ENCODE measurements at places on chromosomes 4 and X.
A peak's percentile ranks its signal among the peaks of the same experiment; 100 is the strongest.

DNA sequence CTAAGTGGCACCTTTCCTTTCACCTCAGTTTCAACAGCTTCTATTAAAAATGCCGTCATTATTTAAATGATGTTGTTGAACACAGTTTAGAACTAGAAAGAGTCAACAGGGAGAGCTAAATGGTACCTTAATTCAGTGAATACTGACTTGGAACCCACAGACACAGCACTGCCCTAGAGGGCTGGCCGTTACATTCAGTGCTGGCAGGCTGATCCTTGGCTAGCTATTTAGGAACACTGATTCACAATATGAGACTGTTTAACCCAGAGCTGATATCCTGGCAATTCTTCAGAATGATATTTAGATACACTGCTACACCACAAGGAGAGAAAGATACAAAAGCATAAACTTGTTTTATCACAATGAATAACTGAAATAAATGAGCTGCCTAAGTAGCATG, 12.7 kb upstream of the NAAA start:
- no peak for DNase-seq

DNA sequence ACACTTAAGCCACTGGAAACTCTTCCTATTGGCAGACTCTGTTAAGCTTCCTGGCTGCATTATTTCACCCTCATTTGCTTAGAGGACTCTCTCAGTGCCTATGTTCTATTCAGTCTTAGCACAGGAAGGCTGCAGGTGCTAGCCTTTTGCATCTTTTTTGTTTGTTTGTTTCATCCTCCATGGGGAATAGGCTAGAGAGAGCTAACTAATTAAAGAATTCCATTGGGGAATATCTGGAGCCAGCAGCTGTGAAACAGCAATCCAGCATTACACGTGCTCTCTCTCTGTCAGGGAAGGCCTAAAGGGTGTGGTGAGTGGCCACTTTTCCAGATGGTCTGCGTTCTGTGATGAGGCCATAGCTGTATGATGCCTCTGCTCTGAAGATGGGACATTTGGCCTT, 633.6 kb downstream of the SPRY1 start:
- DNase-seq = no peak

DNA sequence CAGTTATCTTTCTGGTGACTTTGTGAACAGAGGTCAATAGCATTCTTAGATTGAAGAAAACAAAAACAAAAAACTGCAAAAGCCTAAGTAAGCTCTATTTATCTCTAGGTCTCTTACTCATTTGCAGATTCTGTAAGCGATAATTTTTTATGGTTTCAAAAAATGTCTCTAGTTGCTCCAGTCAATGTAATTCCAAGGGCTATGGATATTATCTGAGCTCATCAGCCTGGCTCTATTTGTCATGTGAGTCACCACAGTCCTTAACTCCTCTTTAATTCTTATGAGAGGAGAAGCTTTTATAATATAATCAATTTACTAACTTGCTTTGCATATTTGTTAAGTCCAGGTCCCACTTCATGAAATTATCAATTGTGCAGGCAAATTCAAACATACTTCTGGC, 79.1 kb downstream of the NPFFR2 start:
- DNase-seq = no peak

DNA sequence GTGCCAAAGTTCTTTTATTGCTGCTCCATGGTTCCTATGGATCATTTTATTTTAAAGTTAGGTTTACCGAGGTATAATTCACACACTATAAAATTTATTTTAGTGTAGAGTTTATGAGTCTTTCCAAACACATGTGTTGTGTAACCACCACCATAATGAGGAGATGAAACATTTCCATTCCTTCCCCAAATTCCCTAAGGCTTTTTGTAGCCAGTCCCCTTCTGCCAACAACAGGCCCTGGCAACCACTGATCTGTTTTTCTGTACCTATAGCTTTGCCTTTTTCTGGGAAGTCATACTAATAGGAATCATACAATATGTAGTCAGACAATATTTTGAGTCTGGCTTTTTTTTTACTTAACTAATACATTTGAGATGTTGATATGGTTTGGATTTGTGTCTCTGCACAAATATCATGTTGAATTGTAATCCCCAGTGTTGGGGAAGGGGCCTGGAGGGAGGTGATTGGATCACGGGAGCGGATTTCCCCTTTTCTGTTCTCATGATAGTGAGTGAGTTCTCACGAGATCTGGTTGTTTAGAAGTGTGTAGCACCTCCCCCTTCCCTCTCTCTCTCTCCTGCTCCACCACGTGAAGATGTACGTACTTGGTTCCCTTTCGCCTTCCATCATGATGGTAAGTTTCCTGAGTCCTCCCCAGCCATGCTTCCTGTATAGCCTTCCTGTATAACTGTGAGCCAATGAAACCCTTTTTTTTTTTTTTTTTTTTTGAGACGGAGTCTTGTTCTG, 59.6 kb upstream of the DHX15 start:
- no peak for DNase-seq

DNA sequence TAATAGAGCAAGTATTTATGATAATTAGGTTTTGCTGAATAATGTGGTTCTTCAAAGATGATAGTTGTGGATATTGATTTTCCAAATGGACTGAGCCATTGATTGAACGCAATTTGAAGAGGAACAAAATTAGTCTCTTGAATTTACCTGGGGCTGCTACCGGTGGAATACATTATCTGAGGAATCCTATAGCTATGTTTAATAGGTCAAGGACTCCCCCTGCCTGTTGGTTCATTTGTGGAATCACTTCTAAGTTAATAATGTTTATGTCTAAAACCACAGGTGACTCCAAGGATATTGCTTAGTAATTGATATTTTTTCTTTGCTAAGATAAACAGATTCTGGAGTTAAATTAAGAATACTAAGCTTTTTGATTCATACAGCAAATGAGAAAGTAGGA, 576.0 kb upstream of the PABPC4L start:
- no peak for DNase-seq

GRCh38 chrX:12372111-12372510, 233.8 kb downstream of the FRMPD4 start:
- DNase-seq = no peak

- no peak for DNase-seq
Measured at GRCh38 chr4:64158648-64159326, 250.5 kb downstream of the TECRL start.

- no peak for DNase-seq
Measured at GRCh38 chr4:1515763-1516162, 109.5 kb upstream of the NKX1-1 start.

DNA sequence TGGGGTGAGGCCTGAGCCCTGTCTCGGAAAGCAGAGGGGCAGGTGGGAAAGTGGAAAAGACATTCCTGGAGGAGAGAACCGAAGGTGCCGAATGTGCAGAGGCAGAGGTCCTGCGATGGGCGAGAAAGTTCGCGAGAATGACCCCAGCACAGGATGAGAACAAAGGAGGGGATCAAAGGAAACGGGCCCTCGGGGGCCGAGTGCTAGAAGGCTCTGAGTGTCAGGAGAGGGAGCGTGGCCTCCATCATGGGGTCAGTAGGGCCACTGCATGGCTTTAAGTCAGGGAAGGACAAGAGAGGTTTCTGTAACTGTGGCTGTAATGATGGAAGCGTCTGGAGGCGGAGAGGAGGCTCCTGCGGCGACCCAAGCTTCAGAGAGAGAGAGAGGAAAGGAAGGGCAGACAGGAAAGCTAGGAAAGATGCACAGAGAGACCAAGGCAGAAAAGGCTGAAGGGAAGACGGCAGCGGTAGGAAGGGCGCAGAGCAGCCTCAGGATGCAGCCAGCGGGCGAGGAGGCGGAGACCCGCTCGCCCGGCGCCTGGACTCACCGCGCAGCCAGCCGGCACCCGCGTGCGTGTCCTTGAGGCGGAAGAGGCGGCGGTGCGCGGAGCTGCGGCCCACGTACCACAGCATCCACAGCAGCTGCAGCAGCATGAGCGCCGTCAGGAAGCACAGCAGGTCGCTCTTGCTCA, 669 bp downstream of the OTOP1 start:
- no peak for DNase-seq

- no peak for DNase-seq
Measured at GRCh38 chr4:80229128-80229527, 31.8 kb downstream of the PRDM8 start.

GRCh38 chrX:153032397-153033118, 23.7 kb upstream of the PNMA3 start:
- peak; percentile 39 for DNase-seq

GRCh38 chr4:105644257-105644656, 64.2 kb downstream of the INTS12 start:
- DNase-seq = no peak

- no peak for DNase-seq
Measured at GRCh38 chr4:8894424-8894816, 22.8 kb upstream of the HMX1 start.

Measured in stimulated activated CD4-positive, alpha-beta T cell treated with anti-CD3 and anti-CD28 coated beads, Interleukin-15, amount 100 ng/mL, for 1 hour (primary cell).